ENCODE measurements at places on chromosomes 2 and 18. TPM values are rescaled to one million over a fixed set of nuclear protein-coding genes. Genes with fewer than 3 reads are reported as not detected.
A peak's percentile ranks its signal among the peaks of the same experiment; 100 is the strongest.

- DNase-seq: no peak
Measured at GRCh38 chr2:135052997-135053474, 944 bp downstream of the RAB3GAP1 start.

- DNase-seq: no peak
Measured at GRCh38 chr2:218003981-218004419, 1.2 kb upstream of the TNS1 start.

Gene MYL1
- not detected for total RNA-seq

DNA sequence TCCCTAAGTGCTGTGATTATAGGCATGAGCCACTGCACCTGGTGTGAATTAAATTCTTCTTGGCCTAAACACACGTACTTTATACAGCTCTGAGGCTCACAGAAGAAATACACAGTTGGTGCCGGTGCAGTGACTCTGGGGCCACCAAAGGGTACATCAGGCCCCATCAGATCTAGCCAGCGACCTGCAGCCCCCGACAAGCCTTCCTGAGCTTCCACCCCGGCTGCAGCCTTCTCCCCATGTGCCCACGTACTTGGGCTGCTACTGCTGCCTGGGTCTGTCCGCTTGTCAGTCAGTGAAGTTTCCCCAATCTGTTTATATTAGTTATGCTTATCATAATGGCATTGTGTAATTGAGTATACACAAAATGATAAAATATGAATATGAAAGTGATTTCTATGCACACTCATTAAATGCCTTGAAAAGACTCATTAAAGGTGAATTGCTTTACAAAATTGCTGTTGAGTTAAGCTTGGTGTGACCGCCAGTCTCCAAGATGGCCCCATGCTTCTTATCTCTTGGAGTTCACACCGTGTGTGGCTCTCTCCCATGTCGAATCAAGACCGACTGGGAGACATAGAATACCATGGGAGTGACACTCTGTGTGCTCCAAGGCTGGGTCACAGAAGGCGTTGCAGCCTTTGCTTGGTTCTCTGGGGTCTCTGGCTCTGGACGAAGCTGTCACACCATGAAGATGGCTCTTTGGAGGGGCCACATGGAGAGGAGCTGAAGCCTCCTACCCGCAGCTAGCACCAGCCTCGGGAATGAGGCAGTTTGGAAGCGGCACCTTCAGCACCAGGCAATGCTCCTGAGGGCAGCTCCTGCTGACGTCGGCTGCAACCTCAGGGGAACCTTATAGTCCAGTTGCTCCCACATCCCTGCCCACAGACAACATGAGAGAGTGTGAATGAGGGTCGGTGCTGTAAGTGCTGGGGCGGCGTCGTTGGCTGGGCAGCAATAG lies 29.2 kb upstream of the HPCAL1 start:
- no peak for DNase-seq

Gene ADGRF3
- total RNA-seq: 0.04 TPM

DNA sequence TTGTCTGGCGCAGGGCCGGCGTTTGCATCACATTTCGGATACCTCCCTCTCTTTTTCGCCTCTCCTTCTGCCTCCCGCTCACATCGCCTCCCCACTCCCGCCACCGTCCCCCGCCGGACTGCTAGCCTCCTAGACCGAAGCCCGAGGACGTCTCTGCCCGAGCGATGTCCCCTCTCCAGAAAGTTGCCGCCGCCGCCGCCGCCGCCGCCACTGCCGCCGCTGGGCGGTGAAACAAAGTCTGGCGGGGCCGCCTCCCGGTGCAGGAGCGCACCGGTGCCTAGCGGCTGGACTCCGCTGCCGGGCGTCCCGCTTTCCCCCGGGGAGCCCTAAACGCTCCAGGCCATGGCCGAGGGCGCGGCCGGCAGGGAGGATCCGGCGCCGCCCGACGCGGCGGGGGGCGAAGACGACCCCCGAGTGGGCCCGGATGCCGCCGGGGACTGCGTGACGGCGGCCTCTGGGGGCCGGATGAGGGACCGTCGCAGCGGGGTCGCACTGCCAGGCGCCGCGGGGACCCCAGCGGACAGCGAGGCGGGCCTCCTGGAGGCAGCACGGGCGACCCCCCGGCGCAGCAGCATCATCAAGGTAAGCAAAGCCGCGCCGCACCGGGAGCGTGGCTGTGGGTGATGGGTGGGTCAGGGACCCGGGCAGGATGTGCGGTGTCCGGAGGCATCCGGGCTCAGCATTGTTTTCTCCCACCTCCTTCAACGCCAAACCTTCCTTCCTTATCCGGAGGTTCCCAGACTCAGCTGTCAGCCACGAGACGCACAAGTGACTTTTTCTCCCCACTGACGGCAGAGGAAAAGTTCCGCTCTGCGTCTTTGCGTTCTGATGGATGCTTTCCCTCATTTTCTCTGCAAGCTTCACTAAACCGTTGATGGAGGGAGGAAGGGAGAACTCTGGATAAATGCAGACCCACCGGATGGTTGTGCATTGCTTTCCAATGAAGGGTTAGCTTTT lies 643 bp downstream of the PLCL1 start:
- DNase-seq: no peak

Gene PARD3B
- total RNA-seq: 13.5 TPM

Gene COLEC11
- 0.35 TPM for total RNA-seq

Gene MAP2
- total RNA-seq: 24.9 TPM

DNA sequence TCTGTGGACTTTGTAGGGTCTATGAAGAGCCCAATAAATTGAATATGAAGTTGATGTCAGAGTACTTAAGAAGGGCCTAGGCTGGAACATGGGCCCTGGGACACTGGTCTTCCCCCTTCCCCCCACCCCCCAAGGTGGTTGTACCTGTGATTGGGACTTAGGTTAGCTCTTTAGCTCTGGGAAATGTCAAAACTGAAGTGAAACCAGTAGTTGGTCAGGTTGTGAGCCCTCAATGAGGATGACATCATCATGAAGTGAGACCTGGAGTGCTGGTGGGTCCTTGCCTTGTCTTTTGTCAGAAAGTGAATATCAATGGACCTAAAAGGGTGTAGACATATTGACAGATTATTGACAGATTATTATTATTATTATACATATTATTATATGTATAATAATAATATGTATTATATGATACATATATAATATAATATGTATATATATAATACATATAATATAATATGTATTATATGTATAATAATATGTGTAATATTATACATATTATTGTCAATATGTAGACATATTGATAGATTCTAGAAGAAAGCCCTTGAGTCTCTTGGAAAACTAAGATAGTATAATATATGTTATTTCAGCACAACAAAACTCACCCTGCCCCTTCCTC lies 5.4 kb downstream of the MARS2 start:
- no peak for DNase-seq

Gene CYS1
- total RNA-seq: 0.04 TPM

GRCh38 chr2:124079045-124079444 lies 54.0 kb downstream of the CNTNAP5 start:
- DNase-seq: no peak

DNA sequence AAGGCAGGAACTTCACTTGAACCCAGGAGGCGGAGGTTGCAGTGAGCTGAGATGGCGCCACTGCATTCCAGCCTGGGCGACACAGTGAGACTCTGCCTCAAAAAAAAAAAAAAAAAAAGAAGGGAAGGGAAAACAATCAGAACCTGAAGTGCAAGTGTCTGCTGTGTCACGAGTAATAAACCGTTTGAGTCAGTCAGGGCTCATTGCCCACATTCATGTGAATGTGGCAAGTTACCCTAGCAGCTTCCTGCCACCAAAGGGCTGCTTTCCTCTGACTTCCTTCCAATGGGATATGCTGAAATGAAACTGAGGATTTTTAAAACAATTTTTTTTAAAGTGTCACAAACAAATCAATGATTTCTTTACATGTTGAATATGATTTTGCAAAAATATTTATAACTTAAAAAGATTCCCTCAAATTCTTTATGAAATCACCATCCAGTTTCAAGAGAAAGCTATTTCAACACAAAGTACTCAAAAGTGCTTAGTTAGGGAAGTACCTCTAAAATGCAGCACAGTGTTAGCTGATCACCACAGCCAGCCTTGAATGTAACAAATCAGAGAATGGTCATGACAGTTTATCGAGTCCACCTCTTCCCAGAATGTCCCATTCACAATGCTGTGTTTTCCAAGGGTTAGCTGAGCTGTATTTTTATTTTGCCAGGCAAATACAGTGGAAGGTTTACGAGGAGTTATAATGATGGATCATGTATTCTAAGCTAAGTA lies 36.4 kb downstream of the WDSUB1 start:
- peak; percentile 75 for DNase-seq

Gene ORC2
- 19.8 TPM for total RNA-seq

DNA sequence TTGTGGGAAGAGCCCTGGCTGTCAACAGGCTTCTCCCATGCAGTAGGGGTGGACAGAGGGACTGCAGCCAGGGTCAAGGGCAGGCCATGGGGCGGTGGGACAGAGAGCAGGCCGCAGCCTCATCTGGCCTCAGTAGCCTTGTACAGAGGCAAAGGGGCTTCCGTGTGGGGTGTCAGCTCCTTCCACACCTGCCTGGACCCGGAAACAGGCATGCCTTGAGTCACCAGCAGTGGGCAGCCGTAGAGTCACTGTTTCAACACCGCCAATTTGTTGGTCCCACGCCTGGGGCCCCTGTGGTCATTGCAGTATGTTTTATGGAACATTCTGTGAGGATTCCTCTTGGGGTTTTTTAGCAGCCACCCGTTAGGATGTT lies 173.0 kb downstream of the SMAD7 start:
- no peak for DNase-seq

DNA sequence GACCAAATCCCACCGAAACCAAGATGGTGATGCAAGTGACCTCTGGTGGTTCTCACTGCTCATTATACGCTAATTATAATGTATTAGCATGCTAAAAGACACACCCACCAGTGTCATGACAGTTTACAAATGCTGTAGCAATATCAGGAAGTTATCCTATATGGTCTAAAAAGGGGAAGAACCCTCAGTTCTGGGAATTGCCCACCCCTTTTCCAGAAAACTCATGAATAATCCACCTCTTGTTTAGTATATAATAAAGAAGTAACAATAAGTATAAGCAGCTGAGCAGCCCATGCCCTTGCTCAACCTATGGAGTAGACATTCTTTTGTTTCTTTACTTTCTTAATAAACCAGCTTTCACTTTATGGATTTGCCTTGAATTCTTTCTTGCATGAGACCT lies 31.0 kb upstream of the FMNL2 start:
- DNase-seq: no peak

DNA sequence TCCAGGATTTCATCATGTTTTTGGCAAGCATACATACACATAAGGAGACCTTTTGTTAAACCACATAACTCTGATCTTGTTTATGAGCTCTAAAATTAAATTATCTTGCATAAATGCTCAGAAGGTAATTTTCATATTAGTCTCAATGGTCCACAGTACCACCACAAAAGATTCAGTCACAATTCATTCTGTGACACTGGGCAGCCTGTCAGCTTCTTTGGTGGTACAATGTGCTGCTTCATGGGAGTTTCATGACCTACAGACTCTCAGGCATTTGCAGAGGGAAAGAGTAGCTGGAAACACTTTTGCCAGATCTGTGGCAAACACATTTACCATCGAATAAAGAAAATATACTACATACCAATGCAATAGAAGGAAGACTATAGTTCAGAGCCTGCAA lies 51.3 kb upstream of the ZNF397 start:
- DNase-seq: no peak

DNA sequence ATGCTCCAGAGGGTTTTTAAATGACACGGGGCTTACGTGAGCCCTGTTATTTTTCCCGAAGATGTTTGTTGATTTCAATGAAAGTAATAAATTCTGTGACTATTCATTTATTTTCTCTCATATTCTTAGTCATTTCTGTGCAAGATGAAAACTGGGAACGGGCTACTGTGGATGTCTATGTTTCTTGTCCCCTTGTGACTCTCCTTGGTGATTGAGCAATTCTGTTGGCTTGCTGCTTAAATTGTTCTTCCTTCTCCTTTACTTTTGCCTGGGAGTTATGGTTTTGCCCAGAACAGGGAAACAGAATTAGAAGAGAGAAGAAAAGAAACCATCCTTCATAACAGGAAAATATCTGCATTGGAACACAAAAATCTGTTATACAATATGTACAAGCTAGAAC lies 508.2 kb upstream of the DSEL start:
- DNase-seq: no peak

- DNase-seq: no peak
Measured at GRCh38 chr18:74870950-74871349, 273.3 kb downstream of the ZNF407 start.

DNA sequence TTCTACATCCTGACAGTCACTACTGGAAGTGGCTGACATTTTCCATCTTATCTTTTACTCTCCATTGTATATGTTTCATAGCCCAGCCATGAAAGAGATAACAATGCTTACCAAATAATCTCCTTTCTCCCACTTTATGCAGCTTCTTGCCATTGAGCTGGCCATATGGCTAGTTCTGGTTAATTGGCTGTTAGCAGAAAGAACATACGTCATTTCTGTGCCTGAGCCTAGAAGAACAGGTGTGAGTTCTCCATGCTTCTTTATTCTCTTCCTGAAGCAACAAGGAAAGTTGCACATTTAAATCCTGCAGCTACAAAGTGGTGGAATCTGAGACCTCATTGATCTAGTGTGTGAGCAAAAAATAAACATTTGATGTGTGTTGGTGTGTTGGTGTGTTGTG lies 82.0 kb upstream of the FSHR start:
- DNase-seq: no peak

DNA sequence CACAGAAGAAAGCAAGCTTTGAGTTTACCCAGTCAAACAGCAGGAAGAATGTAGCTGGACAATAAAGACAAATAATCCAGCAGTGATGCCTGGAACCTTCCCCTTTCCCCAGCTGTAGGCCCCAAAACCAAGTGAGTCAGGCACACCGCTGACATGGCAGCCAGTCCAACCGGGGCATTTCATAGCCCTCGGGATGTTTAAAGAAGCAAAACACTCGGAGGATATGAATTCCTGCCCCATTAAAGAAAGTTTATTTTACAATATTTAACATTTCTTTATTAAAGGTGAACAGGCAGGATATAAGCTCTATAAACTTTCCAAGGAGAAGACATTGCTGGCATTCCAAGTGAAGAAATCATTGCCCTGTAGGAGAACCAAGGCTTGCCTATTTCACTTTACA lies 507.6 kb upstream of the TNP1 start:
- no peak for DNase-seq

- DNase-seq: peak; percentile 48
Measured at GRCh38 chr2:102258386-102259074, 52.8 kb upstream of the IL1RL1 start.

Gene ZC3H6
- total RNA-seq: 1.8 TPM

DNA sequence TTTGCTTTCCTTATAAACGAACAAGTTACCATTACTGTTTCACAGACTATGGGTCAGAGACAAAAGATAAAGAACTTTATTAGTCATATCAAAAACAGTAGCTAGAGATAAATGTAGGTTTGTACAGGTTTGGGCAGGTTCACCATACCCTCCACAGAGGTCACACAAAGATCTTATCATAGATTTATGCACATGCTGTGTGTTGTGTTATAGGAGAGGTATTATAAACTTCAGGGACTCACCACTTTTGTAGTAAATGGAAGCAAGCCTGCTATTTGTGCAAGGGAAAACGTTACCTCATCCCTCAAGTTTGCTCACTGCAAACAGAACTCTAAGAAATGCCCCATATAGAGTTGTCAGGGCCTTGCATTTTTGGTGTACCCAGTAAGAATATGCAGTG lies 584.5 kb upstream of the LRRTM1 start:
- no peak for DNase-seq

All from pulmonary artery endothelial cell (primary cell).